GM23338 (cell line): ENCODE measurements at places on chromosomes 6 and 20. TPM values are rescaled to one million over a fixed set of nuclear protein-coding genes. Genes with fewer than 3 reads are reported as not detected.

TNXB gene
- total RNA-seq, result 3.4 and 6.0 TPM in 2 replicates

SPDEF gene
- total RNA-seq, result 0.69 TPM in 1 of 2 replicates, not detected in the other

CYP24A1 gene
- 0.12 TPM in 1 of 2 replicates, not detected in the other for total RNA-seq

DEFB132 gene
- total RNA-seq, result not detected in 2 replicates

NFATC2 gene
- 0.39 and 0.59 TPM in 2 replicates for total RNA-seq

OR2J2 gene
- total RNA-seq, result not detected in 2 replicates
